Stimulated activated CD4-positive, alpha-beta T cell treated with anti-CD3 and anti-CD28 coated beads, TNF-alpha, amount 100 ng/mL, for 48 hours (primary cell): ENCODE measurements at places on chromosomes 7 and 10.

GRCh38 chr7:24035366-24036032 lies 248.5 kb upstream of the NPY start:
- DNase-seq, result no peak

DNA sequence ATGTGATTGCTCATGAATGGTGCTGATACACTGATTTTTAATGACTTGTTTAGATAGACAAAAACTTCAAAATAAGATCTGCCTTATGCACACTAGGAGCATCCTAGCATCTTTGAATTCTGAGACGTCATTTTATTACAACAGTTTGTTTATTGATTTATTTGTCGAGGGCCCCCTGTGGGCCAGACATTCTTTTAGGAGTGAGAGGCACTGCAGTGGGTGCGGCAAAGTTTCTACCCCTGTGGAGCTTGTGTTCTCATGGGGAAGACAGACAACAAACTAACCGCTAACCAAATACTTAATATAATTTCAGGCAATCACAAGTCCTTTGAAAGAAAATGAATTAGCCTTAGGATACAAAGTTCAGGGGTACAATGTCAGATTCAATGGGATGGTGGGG lies 363.1 kb downstream of the RPS24 start:
- DNase-seq, result no peak

DNA sequence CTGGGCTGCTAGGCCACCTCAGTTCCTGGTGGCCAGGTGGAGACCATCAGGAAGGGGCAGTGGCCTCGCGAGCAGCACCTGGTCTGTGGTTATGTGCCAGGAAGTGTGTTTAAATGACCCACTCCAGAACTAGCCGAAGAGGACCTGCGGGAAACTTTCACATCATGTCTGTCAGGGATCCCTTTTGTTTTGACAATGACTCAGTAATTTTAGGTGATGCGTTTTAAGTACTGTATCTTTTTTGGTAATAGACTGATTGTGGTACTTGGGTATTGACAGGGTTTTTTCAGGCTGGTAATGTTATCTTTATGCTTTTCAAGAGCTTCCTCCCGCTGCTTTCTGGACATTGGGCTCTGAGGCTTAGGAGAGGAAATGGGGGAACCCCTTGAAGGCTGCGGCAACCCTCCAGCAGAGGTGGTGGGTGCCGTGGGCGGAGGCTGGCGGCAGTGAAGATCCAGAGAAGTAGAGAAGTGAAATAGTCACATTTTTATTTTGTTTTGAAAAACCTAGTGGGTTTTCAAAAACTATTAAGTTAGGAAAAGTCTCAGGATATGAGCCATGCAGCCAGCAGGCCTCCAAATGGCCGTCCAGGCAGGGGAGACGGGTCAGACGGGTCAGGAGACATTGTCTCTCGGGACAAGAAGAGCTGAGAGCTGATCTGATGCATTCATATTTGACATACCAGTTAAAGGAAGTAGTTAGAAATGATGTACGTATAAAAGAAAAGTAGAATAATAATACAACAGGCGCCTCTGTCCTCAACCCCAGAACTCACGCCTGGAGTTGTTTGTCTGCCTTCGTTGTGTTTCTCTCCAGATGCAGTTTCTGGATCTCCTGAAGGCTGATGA lies 27.7 kb downstream of the PPP2R2D start:
- peak; percentile 29 for DNase-seq

DNA sequence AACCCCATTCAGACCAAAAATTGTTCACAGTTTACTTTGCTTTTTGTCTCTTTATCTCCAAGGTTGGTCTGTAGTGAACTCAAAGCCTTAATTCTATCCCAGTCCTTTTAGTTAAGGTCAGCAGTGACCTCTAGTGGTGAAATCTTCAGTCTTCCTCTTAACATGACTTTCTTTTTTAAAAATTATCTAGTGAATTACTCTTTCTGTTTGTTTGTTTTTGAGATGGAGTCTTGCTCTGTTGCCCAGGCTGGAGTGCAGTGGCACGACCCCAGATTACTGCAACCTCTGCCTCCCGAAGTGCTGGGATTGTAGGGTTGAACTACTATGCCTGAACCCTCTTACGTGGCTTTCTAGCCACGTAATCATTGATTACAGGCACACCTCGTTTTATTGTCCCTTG lies 25.0 kb downstream of the ZNF487 start:
- no peak for DNase-seq

DNA sequence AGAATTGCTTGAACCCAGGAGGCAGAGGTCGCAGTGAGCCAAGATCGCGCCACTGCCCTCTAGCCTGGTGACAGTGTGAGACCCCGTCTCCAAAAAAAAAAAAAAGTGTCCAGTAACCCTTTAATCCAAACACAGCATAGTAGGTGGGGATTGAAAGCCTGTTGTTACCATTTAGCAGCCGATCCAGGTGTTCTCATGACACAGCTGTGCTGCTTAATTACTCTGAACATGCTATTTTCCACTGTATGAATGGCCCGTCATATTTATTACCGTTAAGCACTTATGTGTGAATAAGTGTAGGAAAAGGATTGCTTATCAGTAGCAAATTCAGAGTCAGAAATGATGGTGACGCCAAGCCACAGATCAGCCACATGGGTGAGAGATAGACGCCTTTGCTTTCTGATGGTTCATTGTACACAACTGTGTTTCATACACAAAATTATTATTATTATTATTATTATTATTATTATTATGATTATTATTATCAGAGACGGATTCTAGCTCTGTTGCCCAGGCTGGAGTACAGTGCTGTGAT lies 11.6 kb upstream of the ORAI2 start:
- DNase-seq, result no peak

DNA sequence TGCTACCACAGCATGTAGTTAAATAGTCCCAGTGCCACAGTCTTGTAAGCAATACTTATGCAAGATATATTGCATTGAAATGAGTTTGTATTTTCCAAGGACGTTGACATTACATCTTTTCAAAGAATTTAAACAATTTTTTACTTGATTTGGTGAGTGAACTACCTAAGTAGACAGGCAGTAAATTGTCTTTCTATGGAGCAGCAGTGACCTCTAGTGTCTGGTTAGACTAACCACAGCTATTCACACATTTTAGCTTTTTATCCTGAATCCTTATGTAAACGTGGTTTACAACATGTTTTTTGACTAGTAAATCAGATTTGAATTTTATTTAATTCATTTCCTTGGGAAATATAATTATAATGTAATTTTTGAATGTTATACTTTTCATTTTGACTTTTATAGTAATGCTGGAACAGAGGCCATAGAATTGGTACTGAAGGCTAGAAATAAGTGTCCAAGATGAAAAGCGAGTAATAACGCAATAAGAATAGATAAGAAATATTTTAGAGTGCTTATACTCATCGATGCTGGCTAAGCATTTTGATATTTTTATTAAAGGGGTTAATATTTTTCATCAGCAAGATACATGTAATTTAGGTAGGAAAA lies 5.6 kb downstream of the LRRTM3 start:
- no peak for DNase-seq

DNA sequence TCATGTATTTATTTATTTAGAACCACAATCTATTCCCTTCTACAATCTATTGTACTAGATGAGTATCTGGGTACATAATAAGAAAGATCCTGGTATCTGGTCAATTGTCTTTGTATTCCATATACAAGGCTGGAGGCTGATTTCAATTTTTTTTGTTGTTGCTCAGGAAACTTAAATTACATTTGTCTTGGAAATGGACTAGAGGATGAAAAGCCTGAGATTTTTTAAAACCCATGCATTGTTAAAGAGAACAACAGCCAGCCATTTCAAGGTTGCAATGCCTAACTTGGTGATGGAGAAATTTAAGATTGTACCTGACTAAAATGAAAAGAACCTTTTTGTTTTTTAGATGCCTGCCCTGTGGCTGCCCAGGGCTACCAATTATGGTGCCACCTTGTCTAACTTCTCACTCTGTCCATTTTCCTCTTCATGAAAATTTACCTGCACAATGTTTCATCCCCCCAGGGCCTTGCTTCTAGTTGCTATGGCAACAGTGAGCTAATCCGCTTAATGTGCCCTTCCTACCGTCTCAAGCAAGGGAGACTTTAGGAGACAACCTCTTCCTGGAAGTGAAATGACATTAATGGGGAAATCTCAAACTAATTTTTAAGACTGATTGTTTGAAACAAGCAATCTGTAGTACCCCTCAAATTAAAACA lies 203.7 kb upstream of the PHYHIPL start:
- DNase-seq, result no peak

GRCh38 chr7:39301543-39301942 lies 264.7 kb upstream of the YAE1 start:
- no peak for DNase-seq

DNA sequence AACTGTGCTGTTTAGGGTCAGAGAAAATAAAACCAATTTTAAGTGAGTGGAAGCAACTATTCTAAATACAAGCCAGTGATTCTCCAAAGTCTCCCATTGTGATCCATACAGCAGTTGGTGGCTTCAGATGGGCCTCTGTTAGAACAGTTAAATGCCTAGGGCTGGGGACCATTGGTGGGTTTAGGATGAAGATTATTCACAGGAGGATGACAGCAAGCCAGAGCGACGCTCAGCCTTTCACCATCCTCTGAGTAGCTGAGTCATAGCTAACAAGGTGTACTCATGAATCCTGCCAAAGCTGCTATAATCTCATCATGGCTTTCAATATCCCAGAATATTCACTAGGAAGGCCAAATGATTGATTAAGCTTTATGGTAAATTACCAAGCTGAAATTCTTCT lies 39.6 kb downstream of the STARD3NL start:
- DNase-seq, result no peak

GRCh38 chr7:111439977-111440376 lies 122.3 kb downstream of the IMMP2L start:
- no peak for DNase-seq

DNA sequence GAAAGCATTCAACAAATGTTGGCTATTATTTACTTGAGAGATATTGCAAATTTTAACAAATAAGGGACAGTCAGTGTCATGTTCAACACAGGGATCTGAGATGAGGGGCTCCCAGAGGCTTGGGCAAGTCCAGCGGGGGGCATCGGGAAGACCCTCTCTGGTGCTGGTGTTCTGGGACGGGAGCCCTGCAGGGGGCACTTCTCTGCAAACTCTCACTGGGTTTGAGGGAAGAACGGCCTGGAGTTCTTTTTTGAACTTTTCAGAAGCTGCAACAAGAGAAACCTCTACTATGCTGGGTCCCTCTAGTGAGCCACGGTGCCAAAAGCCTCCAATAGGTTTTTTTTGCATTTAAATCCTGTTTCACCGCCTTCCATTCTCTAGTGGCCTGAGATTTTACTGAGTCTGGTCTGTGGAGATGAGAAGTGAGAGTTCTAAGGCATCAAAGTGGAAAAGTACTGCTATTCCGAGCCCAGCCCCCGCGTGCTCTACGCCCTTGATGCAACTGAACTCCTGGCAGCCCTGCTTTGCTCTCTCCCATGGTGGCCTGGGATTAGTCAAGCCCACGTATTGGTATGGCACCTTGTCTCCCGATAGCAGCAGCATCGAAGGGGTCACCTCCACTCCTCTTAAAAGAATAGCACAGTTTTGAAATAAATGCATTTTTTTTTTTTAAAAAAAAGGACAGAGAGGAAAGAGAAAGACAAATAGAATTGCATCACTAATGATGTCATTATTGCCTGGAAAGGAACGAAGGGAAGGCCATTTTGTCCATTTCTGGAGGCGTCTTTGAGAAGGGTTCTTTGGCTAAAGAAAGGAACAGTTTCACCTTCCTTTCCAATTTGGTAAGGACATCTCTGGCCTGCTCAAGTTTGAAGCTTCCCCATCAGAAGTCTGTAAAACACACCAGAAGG lies 43.5 kb downstream of the CLEC2L start:
- DNase-seq, result no peak

DNA sequence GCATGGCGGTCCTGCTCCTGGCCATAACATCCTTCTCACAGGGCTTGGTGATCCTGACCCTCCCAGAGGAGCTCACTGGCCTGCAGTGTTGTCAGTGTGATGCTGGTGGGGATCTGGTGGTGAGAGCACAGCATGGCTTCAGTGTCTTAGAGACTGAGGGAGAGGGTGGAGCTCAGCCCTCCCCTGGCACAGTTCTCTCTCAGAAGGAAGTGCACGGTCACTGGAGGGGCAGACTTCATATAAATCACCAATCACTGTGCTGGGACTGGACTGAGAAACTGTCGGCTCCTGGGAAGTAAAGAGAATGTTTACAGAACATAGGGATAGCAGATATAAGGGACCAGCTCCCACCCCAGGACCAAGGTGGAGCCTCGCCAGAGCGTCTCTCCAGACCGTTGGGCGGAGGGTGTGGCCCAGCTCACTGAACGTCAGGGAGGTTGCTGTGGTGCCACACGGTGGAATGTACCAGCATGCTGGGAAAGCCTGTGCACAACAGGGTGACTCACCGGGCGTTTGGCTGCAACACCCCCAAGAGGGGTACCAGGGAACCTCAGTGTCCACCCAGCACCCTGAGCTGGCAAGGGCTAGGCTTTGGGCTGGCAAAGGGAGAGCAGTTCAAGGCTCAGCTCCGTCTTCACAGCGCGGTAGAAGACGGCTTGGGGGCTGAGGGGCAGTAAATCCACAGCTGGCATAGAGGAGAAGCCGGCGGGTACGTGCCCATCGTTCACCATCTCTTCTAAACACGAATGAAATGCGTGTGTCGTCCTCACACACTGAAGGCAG lies 8.8 kb upstream of the GET4 start:
- DNase-seq, result no peak

DNA sequence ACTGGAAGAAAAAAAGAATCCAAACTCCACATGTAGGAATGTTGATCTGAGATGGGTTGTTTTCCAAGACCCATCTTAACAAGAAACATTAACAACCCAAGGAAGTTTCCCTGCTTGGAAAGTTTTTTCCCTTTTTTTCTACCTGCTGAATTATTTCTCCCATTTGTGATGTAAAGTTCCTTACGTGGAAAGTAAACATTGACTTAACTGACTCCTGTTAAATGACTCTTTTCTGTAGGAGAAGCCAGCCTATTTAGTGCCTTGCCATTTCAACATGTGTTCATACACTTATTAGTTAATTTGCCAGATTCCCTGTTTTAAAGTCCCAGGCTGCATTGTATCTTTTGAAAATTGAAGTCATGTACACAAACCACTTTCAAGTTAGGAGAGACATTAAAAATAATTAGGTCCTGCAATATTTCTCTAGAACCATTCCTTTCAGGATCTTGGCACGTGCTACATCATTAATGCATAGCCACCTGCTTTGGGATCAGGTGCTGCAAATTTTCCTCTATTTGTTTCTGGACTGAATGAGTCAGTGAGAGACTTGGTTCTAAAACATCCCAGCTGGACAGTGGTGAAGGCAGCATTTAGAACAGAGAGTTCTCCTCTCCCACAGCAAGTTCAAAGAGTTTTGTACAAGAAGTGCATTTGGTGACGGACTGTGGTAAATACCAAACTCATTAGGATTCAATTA lies 698.5 kb downstream of the SUGCT start:
- DNase-seq, result no peak

DNA sequence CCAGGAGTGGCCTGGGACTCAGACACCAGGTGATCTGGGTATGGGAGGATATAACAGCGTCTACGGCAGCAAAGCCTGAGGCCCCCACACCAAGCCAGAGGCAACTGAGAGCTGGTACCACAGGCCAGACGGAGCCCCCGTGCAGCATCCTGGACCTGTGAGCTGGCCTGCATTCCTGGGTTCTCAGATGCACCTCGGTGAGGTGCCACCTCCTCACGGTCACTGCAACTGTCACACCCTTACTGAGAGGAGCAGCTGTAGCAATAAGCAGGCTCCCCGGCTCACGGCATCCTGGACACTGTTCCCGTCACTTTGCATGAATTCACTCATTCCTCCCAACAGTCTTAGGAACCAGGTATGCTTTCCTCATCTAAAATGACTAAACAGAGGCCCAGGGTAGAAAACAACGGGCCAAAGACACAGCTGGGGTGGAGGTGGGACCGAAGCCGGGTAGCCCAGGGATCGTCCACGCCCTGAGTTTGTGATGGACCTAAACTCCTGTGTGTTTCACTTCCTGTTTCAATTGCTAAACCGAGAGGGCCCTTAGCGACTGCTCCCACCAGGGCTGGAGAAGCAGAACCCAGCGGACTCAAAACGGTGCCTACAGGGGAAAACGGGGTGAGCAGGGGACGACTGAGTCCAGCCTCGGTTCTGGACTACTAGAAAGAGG lies 98.7 kb downstream of the CTBP2 start:
- no peak for DNase-seq
